ENCODE measurements at places on chromosomes 16 and 17.

GRCh38 chr17:4539025-4539424 lies 16.2 kb downstream of the MYBBP1A start:
- no peak for DNase-seq

- no peak for DNase-seq
Measured at GRCh38 chr16:88058817-88059216, 107.6 kb downstream of the BANP start.

DNA sequence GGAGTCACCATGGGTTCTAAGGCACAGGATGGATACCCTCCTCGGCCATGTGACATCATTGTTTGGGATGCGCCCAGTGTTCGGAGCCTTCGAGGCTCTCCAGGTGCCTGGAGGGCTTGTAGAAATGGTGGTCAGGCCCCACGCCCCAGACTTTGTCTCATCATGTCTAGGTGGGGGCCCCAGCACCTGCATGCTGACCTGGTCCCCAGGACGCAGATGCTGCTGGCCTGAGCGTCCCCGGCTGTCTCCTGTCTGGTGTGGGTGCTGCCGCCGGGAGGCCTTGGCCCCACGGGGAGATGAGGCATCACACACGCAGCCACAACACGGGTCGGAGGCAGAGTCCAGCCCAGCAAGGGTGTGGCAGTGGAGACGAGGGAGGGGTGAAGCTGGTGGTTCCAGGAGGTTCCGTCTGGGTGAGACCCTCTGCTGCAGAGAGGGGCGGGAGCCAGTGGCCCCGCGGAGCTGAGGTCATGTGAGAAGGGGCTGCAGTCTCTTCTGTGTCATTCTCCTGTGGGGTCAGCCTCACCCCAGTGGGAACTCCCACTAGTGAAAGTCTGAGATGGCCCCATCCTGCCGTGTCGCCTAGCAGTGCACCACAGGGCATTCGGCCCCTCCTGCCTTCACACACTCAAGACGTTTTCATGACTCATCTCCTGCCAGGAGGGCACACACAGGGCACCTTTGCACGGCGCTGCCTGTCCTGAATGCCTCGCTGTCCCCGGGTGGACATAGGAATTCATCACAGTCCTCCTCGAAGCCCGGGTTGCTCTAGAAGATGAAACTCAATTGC lies 46.6 kb downstream of the JPH3 start:
- DNase-seq = no peak

- no peak for DNase-seq
Measured at GRCh38 chr16:48538746-48539484, 71.1 kb downstream of the N4BP1 start.

DNA sequence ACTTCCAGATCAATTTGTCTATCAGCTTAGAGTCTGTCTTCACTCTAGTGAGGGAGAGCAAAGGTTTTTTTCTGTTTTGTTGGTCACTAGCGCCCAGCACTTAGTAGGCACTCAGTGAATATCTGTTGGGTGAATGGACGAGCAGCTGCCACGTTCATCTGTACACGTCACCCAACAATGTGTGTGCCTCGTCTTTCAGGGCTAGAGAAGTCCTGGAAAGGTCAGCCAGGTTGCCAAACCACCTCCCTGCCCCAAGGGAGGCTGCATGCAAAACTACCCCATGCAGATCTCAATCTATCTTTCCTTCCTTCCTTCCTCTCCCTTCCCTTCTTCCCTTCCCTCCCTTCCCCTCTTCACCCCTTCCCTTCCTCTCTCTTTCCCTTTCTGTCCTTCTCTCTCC lies 340.9 kb downstream of the SOX9 start:
- no peak for DNase-seq

DNA sequence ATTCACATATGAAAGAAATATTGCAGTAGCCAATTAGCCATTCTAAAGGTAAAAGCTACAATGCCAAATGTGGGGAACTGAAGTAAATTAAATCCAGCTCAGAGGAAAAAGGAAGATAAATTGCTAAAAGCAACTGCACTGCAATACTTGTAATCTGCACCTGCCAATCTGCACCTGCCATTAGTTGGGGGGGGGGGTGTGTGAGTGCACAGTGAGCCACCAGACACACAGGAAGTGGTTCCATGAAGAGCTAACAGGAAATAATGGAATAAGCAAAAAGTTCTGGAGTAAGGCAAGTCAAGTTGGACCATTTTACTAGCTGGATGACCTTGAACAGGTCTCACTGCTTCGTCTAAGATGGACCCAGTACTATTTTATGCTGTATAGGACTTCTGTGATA lies 191.8 kb downstream of the PARN start:
- DNase-seq = no peak

DNA sequence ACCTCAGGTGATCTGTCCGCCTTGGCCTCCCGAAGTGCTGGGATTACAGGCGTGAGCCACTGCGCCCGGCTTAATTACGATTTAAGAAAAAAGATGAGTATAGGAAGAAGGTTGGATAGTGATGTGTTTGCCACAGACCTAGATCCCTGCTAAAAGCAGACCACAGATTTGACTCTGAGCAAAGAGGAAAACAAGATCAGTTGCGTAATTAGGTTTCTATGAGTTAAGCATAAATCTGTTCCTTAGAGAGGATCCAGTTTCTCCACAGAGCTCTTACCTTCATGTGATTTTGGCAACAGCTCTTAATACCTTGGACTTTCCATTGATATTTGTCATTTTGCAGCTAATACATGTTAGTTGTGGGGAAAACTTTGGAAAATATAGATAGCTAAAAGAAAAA lies 31.1 kb downstream of the CDH1 start:
- no peak for DNase-seq

GRCh38 chr17:81239714-81240555 lies 817 bp downstream of the NDUFAF8 start:
- peak; percentile 41 for DNase-seq

DNA sequence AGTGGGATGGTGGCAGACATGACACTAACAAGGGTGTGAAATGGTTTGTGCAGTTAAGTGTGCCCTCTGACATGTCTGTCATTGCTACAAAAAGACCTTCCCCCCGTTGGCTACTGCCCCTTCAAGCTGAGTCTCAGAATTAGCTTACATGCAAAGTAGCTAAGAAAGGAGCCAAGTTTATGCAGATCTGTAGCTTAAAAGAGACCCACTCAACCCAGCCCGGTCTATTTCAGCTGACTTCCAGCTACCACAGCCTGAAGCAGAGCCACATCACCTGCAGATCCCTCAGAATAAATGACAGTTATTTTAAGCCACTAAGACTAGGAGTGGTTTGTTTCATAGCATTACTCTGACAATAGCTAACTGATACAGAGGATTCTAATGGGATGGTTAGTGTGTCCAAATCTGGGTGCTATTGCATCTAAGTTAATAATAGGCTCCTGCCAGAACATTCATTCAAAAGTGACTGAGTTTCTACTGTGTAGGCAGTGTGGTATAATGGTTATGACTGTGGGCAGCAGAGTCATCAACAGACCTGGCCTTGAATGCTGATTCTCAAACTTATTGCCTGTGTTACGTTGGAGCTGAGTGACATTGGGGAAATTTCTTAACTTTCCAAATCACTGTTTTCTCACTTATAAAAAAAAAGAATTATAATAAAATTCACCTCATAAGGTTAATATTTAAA lies 11.7 kb downstream of the C17orf67 start:
- DNase-seq = no peak

DNA sequence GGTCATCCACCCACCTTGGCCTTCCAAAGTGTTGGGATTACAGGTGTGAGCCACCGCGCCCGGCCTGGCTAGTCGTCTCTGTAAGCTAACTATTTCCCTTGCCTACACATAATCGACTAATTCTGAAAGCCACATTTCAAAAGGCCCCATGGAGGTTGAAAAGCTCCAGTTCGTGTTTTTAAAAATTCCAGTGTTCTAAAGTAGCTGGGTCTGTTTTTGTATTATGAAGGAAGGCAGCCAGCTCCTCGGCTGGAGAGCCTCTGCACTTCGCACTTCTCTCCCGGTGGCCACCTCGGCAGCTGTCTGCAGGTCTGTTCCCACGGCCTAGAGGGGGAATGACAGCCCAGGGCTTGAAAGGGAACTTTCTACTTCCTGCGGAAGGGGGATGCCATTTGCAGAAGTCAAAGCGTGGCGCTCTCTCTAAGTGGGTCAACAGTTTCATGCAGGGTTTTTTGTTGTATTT lies 16.9 kb downstream of the HASPIN start:
- peak; percentile 42 for DNase-seq

DNA sequence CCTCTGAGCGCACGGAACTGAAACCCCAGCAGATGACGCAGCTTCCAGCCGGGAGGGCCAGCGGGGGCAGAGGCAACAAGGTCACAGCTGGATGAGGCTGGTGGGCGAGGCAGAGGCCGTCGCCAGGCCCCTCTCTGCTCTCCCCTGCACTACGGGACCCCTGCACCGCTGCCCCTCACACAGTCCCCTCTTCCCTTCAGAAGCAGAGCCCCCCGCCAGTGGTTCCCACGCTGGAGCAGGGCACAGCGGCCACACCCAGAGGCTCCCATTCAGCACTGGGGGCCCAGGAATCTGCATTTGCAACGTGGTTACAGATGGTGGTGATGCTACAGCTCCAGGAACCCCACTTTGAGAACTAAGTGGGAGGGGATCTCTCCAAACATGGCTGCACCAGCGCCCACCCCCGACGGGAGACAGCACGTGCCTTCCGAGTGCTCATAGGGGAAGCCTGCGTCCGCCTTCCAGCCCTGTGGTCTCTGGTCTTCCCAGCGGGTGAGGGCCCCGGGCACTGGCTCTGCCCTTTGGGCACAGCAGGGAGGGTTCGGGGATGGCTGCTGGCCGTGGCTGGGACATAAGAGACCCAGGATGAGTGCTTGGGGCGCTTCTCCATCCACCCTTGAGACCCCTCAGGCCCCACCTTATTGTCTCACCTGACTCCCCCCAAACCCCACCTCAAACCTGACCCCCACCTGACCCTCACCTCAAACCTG lies 4.7 kb upstream of the RAB40B start:
- no peak for DNase-seq

DNA sequence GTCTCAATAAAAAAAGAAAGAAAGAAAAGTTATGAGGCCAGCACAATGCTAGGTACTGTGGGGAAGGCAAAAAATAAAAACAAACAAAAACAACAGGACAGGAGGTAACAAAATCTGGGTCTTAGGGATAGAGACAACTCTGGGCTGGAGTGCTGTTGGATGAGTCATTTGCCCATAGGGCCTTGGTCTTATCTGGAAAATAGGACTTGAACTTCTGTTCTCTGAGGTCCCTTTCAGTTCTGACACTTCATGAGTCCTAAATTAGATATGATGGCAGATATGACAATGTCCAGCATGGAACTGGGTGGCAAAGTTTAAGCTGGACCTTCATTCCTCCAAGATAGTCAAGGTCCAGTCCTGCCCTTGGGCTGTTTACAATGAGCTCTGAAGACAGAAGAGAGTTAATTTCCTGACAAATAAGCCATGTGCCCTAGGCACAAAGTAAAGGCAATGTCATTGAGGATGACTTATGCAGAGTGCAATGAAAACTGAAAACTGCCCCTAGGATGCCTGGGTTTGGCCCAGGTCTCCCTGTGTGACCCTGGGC lies 8.9 kb upstream of the HDAC5 start:
- DNase-seq = no peak

DNA sequence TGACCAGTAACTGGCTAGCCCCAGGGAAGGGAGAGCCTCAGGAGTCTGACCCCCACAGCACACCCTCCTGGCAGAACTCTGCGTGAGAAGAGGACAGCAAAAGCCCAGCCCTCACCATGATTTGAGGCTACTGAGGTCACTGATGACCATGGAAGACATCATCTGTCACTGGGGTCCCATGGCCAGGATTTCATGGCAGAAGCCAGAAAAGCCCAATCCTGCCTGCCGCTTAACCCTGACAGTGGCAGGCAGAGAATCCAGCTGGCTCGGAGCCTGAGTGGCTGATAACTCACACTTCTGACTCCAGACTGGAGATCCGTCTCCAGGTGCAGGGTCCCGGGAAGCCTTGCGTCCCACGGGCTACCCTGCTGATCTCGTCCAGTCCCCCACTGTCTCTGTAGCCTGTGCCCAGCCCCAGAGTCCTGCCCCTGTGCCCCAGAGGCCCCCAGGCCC lies 17.5 kb downstream of the GRIN2C start:
- DNase-seq = no peak

DNA sequence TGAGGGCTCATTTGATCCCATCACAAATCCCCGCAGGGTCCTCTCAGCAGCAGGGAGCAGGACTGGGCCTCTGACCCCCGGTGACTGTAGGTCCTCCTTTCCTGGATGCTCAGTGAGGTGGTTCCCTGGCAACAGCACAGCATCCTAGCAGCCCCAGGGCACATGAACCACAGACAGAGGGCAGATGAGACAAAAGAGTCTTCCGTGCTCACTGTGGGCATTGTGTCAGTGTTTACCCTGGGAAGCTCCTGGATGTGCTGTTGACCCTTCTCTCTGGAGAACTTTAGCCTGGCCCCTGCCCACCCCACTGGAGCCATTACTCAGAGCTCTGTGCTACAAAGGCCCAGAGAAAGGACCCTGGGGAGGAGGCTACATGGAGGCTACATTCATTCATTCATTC lies 21.7 kb upstream of the TMEM220 start:
- no peak for DNase-seq

DNA sequence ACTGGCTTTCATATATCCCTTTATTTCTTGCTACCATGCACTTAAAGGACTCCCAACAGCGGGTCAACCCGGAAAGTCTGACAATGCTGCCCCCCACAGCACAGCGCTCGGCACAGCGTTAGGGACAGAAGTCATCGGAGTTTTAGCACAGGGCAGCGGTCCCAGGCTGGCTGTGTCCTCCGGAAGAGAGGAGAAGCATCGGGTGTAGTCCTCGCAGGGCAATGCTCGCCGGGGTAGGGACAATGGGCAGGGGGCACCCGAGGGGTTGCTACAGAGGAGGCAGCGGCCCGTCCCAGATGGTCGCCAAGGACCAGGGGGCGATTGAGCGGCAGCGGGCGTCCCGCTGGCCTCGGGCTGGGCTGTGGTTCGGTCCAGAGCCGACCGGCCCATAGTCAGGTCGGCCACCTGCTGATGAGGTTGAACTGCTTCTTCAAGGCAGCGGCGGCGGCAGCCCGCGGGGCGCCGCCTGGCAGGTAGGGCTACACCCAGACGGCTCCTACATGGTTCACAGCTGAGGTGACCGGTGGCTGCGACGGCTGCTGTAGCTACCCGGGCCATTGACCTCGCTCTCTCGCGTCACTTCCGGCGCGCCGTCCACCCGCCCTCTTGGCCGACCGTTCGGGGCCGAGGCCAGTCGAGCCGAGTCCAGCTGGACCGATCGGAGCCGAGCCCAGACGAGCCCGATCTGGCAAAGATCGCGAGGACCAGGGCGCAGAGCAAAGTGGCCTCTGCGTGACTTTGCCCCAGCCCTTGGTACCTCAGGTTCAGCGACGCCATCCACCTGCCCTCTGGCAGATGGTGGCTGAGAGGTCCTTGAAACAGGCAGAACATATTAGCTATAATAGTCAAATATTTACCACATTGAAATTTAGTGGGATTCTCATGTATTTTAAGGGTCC lies 4.7 kb upstream of the LCMT1 start:
- peak; percentile 86 for DNase-seq

- DNase-seq = no peak
Measured at GRCh38 chr16:11142261-11142630, 113.8 kb downstream of the SOCS1 start.

GRCh38 chr17:60653569-60653968 lies 24.1 kb upstream of the BCAS3 start:
- DNase-seq = no peak

DNA sequence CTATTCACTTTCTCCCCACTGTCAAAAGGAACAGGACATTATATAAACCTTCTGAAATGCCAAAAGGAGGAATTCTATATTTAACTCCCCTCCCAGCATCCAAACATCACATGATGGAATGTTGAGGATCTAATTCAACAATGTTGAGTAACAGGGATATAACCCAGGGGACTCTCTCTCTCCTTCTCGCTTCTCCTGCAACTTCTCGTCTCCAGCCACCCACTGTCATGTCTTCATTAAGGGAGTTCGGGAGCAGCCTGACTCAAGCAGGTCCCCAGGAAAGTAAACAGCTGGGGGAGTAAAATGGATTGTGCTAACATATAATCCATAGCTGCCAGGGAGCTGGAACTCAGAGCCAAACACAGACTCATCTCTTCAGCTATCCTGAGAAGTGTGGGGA lies 51.7 kb downstream of the GRIN2A start:
- no peak for DNase-seq

Measured in activated CD4-positive, alpha-beta memory T cell treated with anti-CD3 and anti-CD28 coated beads, Interleukin-2, amount 10 ng/mL, durations not matched to agents 7 days and 5 days (primary cell).